Stimulated activated CD4-positive, alpha-beta T cell treated with anti-CD3 and anti-CD28 coated beads, TNF-alpha, amount 100 ng/mL, for 48 hours (primary cell): ENCODE measurements at places on chromosomes 5 and 9.

GRCh38 chr5:66872736-66873331 lies 276.6 kb downstream of the MAST4 start:
- DNase-seq: no peak

DNA sequence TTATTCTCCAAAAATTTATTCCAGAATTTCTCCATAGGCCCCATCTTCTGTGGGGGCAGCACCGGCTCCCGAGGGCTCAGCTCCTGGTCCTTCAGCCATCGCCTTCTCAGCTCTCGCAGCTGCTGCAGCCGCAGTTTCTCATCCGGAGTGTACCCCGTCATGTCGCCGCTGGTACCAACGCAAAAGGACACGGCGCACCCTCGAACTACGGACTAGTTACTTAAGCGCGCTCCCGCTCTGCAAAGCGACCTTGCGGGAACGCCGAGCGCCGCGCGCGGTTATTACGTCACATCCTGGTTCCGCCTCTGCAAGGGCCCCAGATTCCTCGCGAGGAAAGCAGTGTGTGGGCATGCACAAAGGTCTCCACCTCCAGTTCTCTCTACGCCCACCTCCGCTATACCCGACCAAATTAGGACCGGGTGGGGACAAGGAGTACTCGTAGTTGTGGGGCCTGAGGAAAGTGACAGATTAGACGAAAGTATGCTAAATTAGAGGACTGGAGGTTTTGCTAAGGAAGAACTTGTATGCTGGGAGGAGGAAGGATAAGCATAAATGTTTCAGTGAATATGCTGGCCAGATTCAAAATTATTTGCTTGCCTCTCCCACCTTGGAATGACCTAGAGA lies at the start of gene NDUFB6:
Gene NDUFB6 (minus strand): TSS at position 260 of the 624 bp plus-strand sequence. CDS start 99 bp downstream, at position 161.
- DNase-seq: peak; percentile 90

- DNase-seq: no peak
Observed at GRCh38 chr9:136055715-136056545, 39.2 kb downstream of the NACC2 start.

DNA sequence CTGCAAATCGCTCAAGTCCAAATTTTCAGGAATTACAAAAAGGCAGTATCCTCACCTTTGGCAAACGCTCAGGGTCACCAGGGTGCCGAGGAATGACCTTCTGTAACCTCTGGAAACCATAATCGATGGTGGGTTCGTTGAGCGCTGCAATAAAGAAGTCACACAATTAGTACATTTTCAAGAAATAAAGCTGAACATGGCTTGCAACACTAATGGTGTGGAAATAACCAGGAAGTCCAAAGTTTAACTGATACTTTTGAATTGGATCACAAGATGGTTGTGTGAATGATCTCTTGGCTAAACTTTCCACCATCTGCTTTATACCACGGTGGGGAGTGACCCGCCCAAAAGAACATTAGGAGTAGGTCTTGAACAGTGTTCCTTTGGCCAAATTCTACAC lies 368.7 kb downstream of the EBF1 start:
- no peak for DNase-seq

GRCh38 chr9:38171538-38171884 lies 102.5 kb upstream of the SHB start:
- no peak for DNase-seq

DNA sequence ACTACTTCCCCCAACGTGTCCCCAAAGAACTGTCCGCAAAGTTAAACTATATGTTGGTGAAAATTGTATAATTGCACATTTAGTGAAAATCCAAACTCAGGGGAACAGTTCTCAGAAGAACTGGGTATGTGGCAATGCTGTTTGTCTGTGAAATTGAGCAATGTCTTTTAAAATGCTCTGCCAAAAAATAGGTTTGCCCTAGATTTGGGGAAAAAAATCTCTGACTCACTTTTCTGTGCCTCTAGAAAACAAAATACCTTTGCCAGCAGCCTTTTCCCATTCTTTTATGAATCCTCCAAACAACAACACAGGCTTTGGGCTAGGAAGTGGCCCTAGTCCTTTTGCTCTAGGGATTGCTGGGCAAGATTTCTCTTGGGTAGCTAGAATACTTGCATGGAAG lies 37.4 kb upstream of the ZNF608 start:
- DNase-seq: no peak

GRCh38 chr5:61069150-61069549 lies 93.1 kb downstream of the SMIM15 start:
- no peak for DNase-seq

- DNase-seq: no peak
Observed at GRCh38 chr9:108382310-108382709, 473.5 kb downstream of the ACTL7B start.

GRCh38 chr5:68415177-68416085 lies 199.9 kb downstream of the PIK3R1 start:
- DNase-seq: no peak

DNA sequence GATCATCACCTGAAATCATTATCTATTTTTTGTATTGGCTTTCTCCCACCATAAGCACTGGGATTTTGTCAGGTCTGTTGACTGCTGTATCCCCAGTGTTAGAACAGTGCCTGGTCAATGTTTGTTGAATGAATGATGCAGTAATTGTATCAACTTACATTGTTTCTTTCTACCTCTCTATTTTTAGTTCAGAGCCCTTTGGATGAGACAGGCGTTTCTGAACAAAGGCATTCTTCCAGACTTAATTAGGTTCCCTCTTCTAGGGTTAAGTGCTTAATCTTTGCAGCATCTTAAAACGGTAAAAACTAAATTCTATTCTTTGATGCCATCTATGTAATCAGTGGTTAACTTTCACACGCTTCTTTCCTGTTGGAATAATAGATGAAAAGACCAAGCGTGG lies 26.3 kb downstream of the SLC44A1 start:
- no peak for DNase-seq

- no peak for DNase-seq
Observed at GRCh38 chr5:145340099-145340498, 495.0 kb downstream of the PRELID2 start.

GRCh38 chr5:14672082-14672481 lies 7.6 kb downstream of the OTULIN start:
- DNase-seq: no peak

GRCh38 chr9:110620726-110621125 lies 41.2 kb upstream of the SVEP1 start:
- no peak for DNase-seq

DNA sequence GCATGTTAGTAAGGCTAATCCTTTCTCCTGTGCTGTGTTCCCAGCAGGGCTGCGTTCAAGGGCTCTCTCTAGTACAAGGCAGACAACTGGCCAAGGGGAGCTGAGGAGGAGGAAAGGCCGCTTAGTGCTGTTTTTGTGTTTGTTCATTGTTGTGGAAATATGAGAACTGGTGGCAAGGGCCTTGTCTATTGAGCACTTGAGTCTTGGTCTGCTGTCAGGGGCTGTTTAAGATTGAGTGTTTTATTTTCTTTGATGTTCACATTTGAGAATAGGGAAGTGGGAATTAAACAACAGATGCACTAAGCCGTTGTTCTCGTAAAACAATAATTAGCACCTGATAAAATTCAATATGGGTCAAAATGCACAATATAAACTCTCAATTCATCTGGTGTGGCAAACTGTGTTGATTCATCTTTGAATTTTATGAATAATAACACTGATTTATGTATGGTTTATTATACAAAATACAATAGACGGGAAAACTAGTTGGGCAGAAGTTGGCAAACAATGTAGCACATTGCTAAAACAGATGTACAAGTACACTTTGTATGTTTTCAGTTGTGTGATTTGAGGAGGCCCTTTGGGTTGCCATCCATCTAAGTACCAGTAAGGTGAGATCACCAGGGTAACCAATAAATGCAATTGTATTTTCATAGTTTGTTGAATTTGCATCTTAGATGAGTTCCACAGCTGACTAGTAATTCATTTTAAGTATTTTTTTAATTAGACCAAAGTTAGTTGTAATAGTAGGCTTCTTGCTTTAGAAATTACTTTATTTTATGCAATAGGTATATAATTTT lies 97.6 kb upstream of the GRHPR start:
- no peak for DNase-seq
